ENCODE measurements at places on chromosomes 11 and 22.

GRCh38 chr11:198236-198806 is 5.4 kb downstream of the SCGB1C1 start:
- DNase-seq: no peak

DNA sequence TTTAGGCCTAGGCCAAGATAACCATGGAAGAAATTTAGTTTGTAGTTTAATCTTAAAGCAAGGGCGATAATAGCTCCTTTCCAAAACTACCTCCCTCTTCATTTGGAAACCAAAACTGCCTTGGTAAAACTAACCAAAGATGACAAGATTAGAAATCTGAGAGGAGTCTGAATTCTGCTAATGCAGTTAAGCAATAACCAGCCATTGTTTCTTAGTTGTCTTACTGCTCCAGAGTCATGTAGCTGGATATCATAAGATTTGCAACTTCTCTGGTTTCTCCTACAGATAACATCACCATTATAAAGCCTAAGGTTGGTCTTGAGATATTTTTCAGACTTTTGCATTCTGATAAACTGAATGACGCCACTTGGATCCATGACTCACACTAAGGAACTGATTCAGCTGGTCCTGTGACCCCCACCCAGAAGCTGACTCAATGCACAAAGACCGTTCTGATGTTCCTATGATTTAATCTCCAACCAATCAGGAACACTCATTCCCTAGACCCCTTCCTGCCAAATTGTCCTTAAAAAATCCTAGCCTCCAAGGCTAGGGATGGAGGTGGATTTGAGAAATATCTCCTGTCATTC is 200.8 kb downstream of the LUZP2 start:
- DNase-seq: peak; percentile 58

GRCh38 chr11:10388101-10388500 is 67.0 kb upstream of the AMPD3 start:
- DNase-seq: peak; percentile 48

DNA sequence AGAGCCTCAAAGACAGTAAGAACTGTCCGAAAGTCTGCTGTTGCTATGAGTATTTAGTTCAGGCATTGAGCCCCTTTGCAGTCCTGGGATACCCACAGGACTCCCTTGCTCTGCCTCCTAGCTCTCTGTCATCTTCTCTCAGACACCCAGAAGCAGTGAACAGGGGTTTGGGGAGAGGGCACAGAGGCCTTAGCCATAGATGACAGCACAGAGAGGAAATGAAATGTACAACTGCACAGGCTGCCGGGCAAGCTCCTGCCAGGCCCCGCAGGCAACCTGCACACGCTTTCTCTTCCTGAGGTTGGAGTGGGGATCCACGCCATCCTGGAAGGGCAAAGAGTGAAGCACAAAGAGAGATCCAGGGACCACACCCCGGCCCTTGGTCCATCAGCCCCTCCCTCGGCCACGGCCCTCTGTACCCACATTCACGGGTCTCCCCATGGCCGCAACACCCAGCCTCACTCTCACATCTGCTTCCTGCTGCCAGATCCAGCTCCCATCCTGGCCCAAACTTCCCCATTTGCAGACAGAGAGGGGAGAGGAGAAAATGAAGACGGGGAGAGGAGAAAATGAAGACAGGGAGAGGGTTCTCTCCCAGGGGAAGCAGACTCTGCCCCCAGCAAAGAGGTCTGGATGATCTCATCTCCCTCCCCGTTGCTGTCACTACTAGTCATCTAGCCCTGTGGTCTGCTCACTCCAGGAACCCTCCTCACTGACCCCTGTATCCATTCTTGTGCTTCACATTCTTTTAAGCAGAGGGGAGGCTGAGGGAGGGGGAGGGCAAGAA is 40.7 kb downstream of the CD6 start:
- DNase-seq: no peak

GRCh38 chr11:134858783-134859480 is 446.9 kb upstream of the B3GAT1 start:
- no peak for DNase-seq

- DNase-seq: no peak
These were observed 2.1 kb upstream of the CLCF1 start for GRCh38 chr11:67375320-67376055.

GRCh38 chr11:68460741-68461574 is at the start of gene PPP6R3:
Gene PPP6R3 (plus strand): TSS chr11:68460752. CDS start chr11:68537665, 76,913 bp downstream.
- peak; percentile 50 for DNase-seq

DNA sequence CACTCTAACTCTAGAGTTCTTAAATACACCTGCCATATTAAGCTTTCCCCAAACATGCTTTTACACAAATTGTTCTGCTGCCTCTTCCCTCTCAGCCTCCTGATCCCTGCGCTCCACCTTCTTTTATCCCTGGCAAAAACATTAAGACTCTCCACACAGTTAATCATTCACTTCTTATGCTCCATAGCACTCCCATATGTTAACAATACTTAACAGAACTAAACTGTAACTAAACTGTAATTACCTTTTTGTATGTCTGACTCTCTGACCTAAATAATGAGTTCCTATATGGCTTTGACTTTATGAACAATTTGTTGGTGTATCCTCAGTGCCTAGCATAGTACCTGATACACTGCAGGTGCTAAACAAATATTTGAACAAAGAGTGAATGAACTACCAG is 71.8 kb downstream of the BTBD10 start:
- DNase-seq: no peak

GRCh38 chr11:128596250-128596649 is 8.9 kb upstream of the ETS1 start:
- DNase-seq: no peak

Data from epithelial cell of esophagus (primary cell).